ENCODE measurements at places on chromosomes 3 and 15.
A peak's percentile ranks its signal among the peaks of the same experiment; 100 is the strongest.

DNA sequence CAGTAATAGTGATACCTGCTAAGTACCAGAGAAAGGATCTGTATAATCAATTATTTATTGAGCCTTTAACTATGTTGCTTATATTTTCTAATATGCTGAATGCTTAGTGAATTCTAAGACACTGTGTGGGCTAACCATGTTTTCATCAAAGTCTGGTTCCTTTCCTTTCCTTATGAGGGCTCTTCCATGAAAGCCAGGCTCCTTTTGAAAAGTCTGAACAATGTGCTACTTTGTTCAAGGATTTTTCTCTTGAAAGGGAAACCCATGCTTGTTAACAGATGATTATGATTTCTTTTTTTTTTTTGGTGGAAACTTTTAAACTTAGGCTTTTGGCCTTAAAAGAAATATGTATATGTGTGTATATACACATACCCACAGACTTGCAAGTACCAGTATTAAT, 17.0 kb downstream of the YEATS2 start:
- DNase-seq = no peak

DNA sequence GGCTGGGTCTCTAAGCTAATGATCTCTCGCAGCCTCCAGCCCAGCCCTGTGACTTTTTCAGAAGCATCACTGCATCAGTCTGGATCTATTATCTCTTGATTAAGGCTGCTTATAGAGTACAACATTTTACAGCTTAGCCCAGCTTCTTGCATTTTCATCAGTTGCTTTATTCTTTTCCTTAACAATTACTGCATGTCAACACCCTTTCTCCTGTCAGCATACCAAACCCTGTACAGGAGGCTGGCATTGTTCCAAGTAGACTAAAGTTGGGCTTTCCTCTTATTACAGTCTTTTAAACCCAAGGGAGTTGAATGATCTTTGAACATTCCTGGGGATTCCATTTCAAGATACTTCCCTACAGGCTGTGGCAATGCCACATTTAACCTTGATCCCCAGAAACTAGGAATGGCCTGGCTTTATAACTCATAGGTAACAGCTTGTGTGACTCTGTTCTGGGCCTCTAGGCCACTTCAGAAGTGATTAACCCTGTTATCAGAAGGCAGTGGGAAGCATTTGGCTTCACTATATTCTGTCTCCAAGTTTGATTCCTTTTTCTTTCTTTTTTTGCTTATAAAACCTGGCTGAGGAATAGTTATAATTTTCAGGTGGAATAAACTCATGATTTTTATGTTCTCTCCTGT, 182.9 kb downstream of the KCNMB2 start:
- DNase-seq = no peak

DNA sequence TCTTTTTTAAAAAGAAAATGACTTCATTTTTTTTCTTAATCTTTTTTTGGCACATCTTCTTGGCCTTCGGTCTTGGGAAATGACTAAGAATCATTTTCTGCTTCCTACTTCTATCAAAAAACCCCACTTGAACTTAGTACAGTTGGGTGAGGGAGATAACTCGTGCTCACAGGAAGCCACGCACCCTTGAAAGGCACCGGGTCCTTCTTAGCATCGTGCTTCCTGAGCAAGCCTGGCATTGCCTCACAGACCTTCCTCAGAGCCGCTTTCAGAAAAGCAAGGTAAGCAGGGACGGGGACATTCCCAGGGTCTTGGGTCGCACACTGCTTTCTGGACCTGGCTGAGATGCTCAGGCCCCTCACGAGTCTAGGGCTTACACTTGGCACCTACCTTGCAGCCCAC, at the start of gene CCR4:
Gene CCR4, plus strand, starts transcription at position 235 of the 402 bp plus-strand sequence. CDS start 1,779 bp downstream, outside the sequence.
- no peak for DNase-seq

DNA sequence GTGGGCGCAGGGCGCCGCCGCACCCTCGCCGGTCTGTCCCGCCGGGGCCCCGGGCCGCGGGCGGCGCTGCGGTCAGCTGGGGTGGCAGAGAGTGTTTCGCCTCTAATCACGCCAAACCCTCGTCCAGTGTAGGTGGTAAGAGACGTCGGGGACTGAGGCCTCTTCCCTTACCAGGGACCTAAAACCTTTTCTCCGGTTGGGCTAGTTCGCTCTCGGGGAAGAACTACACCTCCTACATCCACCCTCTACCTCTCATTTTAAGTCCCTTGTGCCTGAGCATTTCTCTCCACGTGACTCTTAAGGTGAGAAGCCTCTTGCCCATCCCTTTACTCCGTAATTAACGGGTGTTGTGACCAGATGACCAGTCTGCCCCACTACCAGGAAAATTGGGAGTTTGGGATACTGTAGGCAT, 520 bp downstream of the TMEM42 start:
- DNase-seq = no peak

- no peak for DNase-seq
These were observed 7.9 kb downstream of the SECISBP2L start for GRCh38 chr15:49038382-49038781.

GRCh38 chr3:59432665-59433064, 382.8 kb upstream of the CFAP20DC start:
- no peak for DNase-seq

GRCh38 chr15:25394898-25395297, 43.9 kb downstream of the UBE3A start:
- no peak for DNase-seq

DNA sequence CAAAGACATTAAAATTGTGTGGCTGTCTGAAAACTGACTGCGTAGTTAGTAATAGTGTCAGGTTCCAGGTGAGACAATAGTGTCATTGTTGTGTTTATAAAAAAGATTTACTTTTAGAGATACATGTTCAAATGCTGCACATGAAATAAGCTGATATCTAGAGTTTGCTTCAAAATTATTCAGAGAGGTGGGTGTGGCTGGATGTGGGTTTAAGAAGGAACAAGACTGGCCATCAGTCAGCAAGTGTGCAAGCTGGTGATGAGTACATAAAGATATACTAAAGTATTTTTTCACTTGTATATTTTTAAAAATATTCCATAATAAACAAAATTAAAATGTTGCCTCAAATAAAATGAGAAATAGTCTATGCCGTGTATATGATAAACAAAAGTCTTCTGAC, 190.6 kb downstream of the ARRDC4 start:
- no peak for DNase-seq

DNA sequence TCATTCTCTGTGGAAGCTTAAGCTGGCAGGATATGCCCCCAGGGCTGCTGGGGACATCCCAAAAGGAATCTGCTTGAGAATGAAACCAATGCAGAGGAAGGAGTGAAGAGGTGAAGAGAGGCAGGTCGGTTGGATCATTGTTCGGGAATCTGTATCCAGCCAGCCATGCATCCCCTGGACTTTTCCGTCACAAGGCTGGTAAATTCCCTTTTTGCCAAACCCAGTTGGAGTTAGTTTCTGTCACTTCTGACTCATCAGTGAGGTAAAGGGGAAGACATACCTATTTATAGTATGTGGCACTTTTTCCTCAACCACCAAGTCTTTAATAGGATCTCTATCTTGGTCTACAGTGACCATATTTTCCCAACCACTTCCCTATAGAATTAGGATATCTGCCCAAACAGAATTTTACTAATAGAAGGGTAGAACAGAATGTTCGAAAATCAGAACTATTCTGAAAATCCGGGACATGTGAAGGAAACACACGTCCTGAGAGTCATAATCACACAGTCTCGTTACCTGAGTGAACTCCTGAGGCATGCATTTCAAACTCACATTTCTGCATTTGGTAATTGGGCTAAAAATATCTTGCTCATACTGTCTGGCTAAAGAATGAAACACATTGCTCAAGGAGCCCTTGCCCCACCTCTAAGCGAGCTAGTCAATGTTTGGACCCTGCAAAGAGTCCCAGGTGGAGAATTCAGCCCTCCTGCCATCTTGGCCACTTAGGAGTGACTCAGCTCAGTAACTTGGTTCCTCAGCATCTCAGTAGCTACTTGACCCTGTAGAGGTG, 289.7 kb upstream of the ADAMTS9 start:
- no peak for DNase-seq

DNA sequence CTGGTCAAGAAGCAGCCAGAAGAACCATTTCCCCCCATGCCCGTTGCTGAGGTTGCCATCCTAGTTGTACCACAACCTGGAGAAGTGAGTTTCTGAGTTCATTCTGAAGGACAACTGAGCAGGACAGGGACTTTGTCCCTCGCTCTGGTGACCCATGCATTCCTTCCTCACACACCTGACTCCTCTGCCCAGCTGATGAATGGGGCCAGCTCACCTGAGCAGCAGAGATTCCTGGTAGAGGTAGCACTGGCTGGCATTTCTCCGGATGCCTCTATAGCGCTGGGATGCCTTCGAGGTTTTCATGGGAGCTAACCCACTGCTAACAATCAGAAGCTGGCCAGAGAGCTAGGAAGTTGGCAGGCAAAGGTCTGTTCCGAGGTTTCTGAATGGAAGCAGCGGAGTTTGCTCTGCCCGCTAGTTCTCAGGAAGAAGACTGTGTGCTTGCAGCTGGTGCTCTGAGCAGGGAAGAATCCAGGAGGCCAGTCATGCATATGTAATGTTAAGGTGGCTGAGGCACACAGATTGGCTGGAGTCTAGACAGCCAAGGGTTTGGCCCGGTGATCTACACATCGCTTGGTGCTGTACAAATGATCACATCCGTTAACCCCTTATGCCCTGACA, at the start of gene TMC3:
Gene TMC3, minus strand, starts transcription at position 439 of the 621 bp plus-strand sequence. Its CDS starts 136 bp downstream, at position 303.
- DNase-seq = no peak

GRCh38 chr3:101158374-101158773, 162.0 kb downstream of the IMPG2 start:
- DNase-seq = no peak

GRCh38 chr3:11288021-11288491, 15.9 kb downstream of the ATG7 start:
- DNase-seq = no peak

DNA sequence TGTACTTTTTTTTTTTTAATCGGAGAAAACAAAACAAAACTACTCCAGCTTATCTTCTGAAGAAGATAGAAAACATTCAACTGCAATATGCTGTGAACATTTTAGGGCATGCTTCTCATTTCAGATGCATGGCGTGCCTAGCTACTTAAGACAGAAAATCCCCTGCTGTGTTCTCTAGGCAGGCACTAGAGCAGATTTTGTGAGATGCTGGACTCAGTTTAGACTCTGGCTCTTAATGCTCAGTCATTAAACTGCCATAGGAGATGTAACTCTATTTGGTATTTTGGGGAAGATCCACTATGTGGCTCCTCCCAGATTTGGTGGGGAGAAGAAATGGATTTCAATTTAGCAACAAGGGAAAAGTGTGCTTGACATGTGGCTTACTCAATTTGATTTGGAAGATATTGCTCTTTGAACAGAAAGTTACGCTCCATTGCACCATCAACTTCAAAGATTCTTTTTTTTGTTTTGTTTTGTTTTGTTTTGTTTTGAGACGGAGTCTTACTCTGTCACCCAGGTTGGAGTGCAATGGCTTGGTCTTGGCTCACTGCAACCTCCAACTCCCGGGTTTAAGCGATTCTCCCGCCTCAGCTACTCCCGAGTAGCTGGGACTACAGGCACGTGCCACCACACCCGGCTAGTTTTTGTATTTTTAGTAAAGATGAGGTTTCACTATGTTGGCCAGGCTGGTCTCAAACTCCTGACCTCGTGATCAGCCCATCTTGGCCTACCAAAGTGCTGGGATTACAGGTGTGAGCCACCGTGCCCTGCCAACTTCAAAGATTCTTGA, 62.0 kb upstream of the LEKR1 start:
- DNase-seq = no peak

GRCh38 chr3:186754006-186754405, 29.4 kb upstream of the EIF4A2 start:
- no peak for DNase-seq

GRCh38 chr3:188266562-188267274, 112.8 kb downstream of the LPP start:
- DNase-seq = no peak

DNA sequence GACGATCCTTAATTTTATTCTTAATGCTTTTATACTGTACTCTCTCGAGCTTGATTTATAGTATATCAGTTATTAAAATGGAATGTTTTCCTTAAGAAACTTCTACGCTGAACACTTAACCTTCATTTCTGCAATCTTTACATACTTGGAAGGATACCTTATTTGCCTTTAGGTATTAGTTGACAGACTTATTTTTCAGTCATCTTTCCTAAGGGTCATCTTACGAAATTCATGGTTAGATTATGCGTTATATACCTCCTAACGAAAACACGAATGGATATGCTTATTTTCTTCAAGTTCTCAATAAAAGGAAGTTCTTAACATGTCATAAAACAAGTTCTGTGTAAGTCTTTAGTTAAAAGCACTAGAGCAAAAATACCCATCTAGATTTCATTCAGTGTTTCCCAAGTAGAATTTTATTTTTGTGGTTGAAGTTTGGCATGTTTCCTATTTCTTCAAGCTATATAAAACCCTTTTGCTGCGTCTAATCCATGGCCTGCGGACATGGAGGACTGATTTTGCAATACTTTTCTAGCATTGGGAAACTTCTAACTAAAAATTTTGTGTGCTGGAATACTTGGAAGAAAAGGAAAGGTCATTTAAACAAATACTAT, 231.3 kb downstream of the TP63 start:
- no peak for DNase-seq

- no peak for DNase-seq
These were observed 41.6 kb downstream of the WDR76 start for GRCh38 chr15:43868406-43868805.

- DNase-seq = no peak
These were observed 28.6 kb upstream of the MTMR10 start for GRCh38 chr15:31019986-31020385.

DNA sequence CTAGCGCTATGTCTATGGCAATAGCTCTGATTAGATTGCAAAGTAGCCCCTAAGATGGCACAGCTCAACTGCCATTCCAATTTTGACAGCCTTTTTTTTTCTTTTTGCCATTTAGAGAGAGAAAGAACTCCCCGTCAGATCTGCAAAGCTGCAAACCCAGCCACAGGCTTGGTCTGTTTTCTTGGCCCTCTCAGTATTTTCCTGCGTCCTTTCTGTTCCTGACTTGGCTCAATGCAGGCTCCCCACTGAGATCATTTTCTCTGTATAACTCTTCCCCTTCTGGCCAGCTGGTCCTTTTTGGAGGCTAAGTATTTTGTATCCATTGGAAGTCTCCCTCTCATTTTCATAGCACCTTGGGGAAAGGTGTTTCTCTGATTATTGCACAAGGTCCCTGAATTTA, 386.7 kb downstream of the UNC13C start:
- no peak for DNase-seq

- DNase-seq = no peak
These were observed 124.7 kb upstream of the RBMS3 start for GRCh38 chr3:29156086-29156715.

DNA sequence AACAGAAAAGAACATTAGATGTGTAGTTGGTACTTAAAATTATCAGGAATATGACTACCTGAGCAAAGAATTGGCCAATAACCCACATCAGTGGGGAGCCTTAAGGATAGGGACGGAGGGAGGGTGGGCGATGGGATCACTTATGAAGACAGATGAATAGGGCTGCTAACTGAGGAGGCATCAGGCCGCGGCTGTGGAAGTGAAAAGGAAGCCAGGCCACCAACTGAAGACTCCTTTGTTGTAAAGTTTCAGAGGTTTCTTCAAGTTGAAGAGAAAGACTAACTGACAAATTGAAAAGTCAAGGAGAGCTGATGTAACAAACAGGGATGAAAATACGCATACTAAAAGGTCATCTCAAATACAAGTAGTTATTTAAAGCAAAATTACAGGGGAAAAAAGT, 135.6 kb upstream of the BHLHE40 start:
- no peak for DNase-seq

GRCh38 chr3:43248185-43248583, 38.2 kb upstream of the SNRK start:
- DNase-seq = no peak

GRCh38 chr3:143429628-143430514, 310.3 kb downstream of the CHST2 start:
- no peak for DNase-seq

- DNase-seq = no peak
These were observed 388.1 kb downstream of the FGF12 start for GRCh38 chr3:192339214-192339613.

GRCh38 chr3:52831500-52832301, 1.2 kb upstream of the ITIH4 start:
- DNase-seq = peak; percentile 66

Measured in NCI-H510A (cell line).